ENCODE measurements at places on chromosomes 3 and 15.

DNA sequence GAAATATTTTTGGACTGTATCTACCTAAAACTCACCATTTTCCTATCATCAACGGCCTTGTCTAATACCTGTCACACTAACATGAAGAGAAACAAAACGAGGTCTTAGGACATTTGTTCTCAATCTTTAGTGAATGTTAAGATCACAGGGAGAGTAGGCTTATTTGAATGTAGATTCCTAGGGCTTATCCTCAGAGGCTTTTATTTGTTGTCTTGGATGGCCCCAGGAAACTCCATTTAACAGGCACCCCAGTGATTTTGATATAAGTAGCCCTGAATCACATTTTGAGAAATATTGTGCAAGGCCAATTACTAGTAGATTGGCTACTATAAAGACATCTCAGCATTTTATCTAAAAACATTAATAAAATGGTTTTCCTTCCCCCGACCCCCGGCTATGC, 367.4 kb downstream of the GAP43 start:
- DNase-seq = no peak

DNA sequence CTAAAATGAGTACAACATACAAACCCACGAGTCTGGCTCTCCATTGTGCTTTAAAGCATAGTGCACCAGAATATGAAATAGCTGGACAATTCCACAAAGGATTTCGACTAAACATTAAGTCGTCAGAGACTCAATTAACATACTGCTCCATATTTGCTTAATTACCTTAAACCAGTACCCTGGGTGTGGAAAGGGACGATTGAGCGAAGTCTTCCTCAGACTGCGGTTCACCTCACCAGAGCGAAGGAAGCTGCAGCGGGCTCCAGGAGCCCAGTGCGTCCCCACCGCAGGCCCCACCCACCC, 218 bp upstream of the TRPC1 start:
- no peak for DNase-seq

DNA sequence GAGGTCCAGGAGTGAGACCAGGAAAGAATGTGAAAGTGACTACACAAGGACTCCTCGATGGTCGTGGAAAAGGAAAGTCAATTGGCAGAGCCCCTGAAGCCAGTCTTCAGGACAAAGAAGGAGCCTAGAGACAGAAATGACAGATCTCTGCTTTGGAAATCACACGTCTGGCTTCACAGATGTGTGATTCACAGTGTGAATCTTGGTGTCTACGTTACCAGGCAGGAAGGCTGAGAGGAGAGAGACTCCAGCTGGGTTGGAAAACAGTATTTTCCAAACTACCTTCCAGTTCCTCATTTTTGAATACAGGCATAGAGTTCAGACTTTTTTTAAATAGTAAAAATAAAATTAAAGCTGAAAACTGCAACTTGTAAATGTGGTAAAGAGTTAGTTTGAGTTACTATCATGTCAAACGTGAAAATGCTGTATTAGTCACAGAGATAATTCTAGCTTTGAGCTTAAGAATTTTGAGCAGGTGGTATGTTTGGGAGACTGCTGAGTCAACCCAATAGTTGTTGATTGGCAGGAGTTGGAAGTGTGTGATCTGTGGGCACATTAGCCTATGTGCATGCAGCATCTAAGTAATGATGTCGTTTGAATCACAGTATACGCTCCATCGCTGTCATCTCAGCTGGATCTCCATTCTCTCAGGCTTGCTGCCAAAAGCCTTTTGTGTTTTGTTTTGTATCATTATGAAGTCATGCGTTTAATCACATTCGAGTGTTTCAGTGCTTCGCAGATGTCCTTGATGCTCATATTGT, 6.0 kb downstream of the CCR2 start:
- DNase-seq = no peak

DNA sequence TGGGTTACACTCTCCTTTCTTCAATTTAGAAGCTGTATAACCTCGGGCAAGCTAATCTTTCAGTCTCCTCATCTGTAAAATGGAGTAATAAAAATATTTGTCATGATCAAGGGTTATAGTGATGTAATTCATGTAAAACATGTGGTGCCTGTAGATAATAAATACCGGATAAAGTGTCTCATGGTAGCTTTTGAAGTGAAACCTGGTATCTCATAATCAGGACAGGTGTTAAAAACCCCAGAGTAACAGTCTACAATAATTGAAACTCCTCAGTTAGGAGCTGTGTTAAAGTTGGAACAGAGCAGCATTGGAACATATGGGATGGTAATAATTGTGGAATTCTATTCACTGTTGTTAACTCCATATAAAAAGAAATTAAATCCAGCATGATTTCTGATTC, 884 bp upstream of the KNL1 start:
- DNase-seq = no peak

DNA sequence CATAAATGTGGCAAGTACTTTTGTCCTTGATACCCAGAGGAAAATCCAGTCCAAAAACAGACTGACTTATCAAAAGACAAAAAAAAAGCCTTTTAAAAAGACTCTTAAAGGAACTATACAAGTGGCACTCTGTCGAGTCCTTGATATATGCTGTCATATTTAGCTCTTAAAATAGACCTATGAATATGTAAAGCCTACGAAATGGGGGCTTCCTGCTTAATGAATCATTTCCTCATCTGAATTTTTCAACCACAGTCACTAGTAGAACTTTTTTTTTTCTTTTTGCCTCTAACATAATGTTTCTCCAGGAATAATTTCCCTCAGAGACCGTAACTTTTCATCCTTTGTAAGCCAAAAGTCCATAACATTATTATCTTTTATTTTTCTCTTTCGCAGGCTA, 95.8 kb downstream of the P3H2 start:
- no peak for DNase-seq

DNA sequence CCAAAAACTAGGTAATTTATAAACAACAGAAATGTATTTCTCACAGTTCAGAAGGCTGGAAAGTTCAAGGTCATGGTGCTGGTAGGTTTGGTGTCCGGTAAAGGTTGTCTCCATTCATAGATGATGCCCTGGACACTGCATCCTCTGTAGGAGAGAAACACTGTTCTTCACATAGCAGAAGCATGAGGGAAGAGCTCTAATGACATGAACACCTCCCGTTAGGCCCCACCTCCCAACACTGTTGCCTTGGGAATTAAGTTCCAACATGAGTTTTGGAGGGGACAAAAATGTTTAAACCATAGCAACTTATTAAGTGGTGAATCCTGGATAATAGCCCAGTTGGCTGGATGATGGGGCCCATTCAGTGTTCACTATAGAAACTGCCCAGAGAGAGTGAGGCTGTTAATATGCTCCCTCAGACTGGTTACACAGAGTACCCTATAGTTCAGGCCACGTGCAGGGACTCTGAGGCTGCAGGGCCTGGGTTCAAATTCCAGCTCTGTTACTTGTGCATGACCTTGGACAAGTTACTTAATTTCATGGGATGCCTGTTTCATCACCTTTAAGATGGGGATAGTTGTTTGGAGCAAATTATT, 37.0 kb downstream of the CCNL1 start:
- no peak for DNase-seq

DNA sequence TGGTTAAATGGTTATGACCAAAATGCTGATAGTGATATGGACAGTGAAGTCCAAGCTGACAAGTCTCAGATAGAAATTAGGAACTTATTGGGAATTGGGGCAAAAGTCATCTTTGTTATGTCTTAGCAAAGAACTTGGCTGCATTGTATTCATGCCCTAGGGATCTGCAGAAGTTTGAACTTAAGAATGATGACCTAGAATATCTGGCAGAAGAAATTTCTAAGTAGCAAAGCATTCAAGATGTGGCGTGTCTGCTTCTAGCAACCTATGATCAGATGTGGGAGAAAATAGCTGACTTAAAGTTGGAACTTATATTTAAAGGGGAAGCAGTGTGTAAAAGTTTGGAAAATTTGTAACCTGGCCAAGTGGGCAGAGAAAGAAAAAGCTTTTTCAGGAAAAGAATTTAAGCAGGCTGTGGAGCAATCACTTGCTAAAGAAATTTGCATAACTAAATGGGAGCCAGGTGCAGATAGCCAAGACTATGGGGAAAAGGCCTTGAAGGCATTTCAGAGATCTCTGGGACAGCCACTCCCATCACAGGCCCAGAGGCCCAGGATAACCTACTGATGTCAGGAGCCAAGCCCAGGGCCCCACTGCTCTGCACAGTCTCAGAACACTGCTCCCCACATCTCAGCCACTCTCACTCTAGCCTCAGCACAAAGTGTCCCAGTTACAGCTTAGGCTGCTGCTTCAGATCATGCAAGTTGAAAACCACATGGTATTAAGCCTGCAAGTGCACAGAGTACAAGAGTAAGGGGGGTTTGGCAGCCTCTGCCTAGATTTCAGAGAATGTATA, 147.8 kb upstream of the TGFBR2 start:
- DNase-seq = no peak

- DNase-seq = no peak
These were observed 120.2 kb downstream of the ITPR1 start for GRCh38 chr3:4613366-4613765.

DNA sequence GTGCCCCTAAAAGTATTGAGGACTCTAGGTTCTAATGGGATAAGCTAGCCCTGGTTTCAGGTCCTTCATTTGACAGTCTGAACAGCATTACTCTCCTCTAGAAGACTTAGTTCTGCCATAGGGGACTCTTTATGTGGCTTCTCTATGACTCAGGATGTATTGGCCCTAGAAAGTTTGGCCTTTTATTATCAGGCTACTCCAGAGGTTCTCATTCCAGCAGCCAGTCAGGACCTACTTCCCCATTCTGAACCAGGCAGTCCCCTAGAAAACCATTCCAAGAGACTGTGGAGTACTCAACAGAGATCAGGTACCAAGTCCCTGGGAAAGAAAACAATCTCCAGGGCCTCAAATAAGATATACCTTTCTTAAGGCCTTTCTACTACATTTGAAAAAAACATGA, 157.9 kb upstream of the TSPAN3 start:
- DNase-seq = no peak

DNA sequence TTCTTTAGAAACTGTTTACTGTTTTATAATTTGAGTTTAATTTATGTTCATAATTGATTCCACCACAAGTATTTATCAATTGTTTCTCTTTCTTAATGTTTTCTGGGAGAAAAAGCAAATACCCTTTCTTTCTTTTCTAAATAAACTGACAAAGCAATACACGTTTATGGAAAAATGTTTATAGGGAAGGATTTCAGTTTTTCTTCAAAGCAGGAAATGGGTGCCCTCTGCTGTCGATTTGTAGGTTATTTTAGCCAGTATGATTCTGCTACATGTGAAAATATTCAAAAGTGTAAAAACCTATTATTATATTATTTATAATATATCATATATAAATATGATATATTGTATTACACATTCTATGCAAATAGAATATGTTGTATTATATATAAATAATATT, 921.0 kb upstream of the ROBO1 start:
- no peak for DNase-seq

DNA sequence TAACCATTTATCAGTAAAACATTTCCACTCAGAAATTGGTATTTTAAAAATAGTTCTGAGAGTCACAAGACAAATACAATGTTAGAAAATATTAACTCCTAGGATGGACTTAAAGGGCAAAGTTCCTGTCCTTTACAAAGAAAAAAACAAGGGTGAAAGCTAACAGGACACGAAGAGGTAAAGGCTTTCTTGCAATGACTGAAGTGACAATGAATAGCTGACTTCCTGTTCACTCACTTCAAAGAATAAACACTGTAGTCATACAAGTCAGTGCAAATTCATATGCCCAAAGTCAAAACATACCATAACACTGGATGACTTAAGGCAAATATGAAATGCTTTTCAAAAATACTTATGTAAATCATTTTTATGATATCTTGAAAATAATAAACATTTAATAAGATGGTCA, 1389.8 kb upstream of the ALCAM start:
- DNase-seq = no peak

GRCh38 chr3:125156456-125156855, 56.1 kb downstream of the SLC12A8 start:
- no peak for DNase-seq

- DNase-seq = no peak
These were observed 173.3 kb upstream of the GOLIM4 start for GRCh38 chr3:168269001-168269400.

- DNase-seq = no peak
These were observed 31.1 kb downstream of the ATP2B2 start for GRCh38 chr3:10474275-10474646.

- peak; percentile 85 for DNase-seq
These were observed 48.0 kb upstream of the TSPAN3 start for GRCh38 chr15:77118882-77119321.

DNA sequence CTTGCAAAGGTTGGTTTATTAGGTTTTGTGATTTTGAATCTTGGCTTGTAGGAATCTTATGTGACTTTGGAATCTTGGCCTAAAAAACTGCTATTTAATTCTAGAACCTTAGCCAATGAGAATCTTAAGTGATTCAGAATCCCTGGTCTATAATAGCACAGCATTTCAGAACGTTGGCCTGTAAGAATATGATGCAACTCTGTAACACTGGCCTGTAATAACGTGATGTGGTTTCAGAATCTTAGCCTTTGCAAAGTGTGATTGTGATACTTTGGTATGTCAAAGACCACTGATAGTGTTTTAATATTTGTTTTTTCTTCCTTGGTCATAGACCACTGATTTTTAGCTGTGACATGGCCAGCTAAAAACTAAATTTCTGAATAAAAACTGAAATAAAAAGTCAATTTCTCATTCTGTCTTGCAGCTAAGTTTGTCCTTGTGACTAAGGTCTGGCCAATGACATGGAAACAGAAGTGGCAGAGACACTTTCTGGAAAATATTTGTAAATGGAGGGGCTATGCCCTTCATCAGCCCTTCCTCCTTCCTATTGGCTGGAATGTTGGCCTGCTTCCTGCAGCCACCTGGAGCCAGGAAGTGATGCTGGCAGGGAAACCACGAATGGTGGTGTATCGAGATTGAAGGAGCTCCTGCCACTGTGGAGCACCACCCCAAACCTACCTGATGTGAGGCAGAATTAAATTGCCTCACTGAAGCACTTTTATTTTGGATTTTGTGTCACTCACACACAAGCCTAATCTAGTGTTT, 42.3 kb upstream of the CORO2B start:
- DNase-seq = no peak

DNA sequence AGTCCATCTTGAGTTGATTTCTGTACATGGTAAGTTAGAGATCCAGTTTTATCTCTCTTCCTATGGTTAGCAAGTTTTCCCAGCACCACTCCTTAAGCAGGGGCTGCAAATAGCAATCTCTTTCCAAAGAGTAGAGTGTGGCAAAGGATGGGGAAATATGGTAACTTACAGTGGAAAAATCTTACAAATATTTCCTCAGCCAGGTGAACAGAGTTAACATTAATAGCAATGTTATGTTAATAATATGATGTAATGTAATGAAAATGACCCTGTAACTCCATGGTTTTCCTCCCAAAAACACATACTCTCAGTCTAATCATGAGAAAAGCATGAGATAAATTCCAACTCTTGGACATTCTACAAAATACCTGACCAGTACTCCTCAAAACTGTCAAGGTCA, 30.4 kb downstream of the FSIP1 start:
- DNase-seq = no peak

DNA sequence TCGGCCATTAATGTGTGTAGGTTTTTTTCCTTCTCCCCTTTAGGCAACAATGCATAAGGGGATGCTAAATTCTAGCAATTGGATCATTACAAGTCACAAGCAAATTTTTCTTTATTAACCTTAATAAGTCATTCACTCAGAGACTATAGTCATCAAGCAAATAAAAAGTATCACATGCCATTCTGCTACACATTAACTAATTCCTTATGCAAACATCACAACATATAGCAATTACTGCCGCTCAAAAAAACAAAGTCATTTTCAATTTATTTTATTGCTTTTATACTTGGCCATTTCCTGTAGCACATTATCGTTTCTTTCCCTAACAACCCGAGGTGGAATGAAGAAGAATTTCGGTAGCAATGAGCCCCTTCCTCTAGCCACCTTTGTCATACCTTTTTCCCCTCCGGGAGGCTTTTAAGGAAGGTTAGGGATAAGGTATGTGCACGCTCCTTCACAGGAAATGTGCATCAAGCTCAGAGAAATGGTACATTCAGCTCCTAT, 421.2 kb downstream of the TIGIT start:
- no peak for DNase-seq
